CD4-positive, CD25-positive, alpha-beta regulatory T cell (primary cell): ENCODE measurements at places on chromosomes 1 and 21.
A peak's percentile ranks its signal among the peaks of the same experiment; 100 is the strongest.

DNA sequence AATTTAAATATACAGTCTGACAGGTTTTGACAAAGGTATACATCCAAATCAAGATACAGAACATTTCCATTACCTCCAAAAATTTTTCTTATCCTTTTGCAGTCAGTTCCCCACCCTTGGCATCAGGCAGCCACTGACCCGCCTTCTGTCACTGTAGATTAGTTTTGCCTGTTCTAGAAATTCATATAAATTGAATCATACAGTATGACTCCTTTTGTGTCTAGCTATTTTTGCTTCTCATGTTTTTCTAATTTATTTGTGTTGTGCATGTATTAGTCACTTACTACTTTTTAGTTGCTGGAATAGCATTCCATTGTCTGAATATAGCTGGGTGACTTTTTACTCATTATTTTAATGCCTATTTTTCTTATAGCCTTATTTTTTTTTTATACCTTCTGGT, 3.8 kb downstream of the UTP25 start:
- no peak overlapping the region for H3K27ac ChIP-seq
- H3K4me3 ChIP-seq = no peak overlapping the region
- H3K36me3 ChIP-seq = peaks cover 59% of the 10 kb centered on the region
- no peaks in the 10 kb centered on the region for H3K27me3 ChIP-seq
- peaks cover 18% of the 10 kb centered on the region for H3K4me1 ChIP-seq

GRCh38 chr1:5427026-5427613, 565.1 kb downstream of the NPHP4 start:
- no peak overlapping the region for H3K27ac ChIP-seq
- H3K27me3 ChIP-seq = peaks cover 3% of the 10 kb centered on the region
- H3K4me1 ChIP-seq = peaks cover 15% of the 10 kb centered on the region
- DNase-seq = no peak
- H3K4me3 ChIP-seq = no peak overlapping the region
- no peaks in the 10 kb centered on the region for H3K36me3 ChIP-seq

GRCh38 chr1:15928971-15929965, 46.6 kb downstream of the ZBTB17 start:
- H3K4me3 ChIP-seq = no peak overlapping the region
- H3K36me3 ChIP-seq = peaks cover 89% of the 10 kb centered on the region
- H3K27me3 ChIP-seq = no peaks in the 10 kb centered on the region
- no peak for DNase-seq
- no peaks in the 10 kb centered on the region for H3K4me1 ChIP-seq

GRCh38 chr21:33977721-33978369, 62.2 kb upstream of the ATP5PO start:
- H3K4me1 ChIP-seq = peaks cover 30% of the 10 kb centered on the region
- no peak overlapping the region for H3K4me3 ChIP-seq
- H3K27ac ChIP-seq = peak overlapping the region; percentile 75
- H3K36me3 ChIP-seq = no peaks in the 10 kb centered on the region

GRCh38 chr1:182410620-182411273, 10.3 kb upstream of the TEDDM1 start:
- no peaks in the 10 kb centered on the region for H3K4me1 ChIP-seq
- H3K27me3 ChIP-seq = peaks cover 5% of the 10 kb centered on the region
- H3K36me3 ChIP-seq = no peaks in the 10 kb centered on the region
- H3K27ac ChIP-seq = no peak overlapping the region

GRCh38 chr1:227428803-227429202, 110.5 kb upstream of the CDC42BPA start:
- H3K36me3 ChIP-seq = no peaks in the 10 kb centered on the region
- H3K27me3 ChIP-seq = no peaks in the 10 kb centered on the region
- DNase-seq = no peak
- H3K27ac ChIP-seq = no peak overlapping the region

GRCh38 chr1:32984455-32985171, 20.0 kb upstream of the RNF19B start:
- peak; percentile 36 for DNase-seq
- peaks cover 35% of the 10 kb centered on the region for H3K4me1 ChIP-seq
- H3K27ac ChIP-seq = peak overlapping the region; percentile 74
- H3K4me3 ChIP-seq = no peak overlapping the region
- H3K27me3 ChIP-seq = no peaks in the 10 kb centered on the region

GRCh38 chr1:67431869-67432578, 1.8 kb upstream of the SERBP1 start:
- peaks cover 24% of the 10 kb centered on the region for H3K4me1 ChIP-seq
- no peak for DNase-seq
- no peaks in the 10 kb centered on the region for H3K36me3 ChIP-seq
- peak overlapping the region; percentile 92 for H3K4me3 ChIP-seq

GRCh38 chr1:205658943-205659581, 21.2 kb downstream of the SLC45A3 start:
- no peak overlapping the region for H3K4me3 ChIP-seq
- DNase-seq = peak; percentile 70

DNA sequence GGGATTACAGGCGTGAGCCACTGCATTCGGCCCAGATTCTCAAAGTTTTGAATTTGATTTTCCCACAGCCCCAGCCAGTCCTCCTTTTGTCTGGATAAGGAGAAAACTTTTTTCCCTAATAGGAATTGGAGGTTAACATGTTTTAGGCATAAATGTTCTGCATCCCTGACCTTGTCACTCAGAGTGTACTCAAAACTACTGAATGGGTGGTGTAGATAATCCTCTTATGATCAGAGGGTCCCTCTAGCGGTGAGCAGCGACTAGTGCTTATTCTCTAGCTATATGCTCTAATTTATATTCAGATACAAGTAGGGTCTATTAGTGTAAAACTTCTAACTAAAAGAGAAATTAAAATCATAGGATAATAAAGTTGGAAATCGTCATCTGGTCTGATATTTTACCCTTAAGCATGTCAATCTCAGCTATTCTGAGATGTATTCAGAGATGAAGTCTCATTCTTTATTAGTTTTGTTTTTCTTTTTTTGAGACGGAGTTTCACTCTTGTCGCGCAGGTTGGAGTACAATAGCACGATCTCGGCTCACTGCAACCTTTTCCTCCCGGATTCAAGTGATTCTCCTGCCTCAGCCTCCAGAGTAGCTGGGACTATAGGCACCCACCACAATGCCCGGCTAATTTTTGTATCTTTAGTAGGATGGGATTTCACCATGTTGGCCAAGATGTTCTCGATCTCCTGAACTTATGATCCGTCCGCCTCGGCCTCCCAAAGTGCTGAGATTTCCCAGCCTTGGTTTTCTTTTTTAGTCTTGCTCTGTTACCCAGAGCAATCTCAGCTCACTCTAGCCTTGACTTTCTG, 2.7 kb upstream of the PSMD4 start:
- no peak overlapping the region for H3K4me3 ChIP-seq
- no peak overlapping the region for H3K27ac ChIP-seq
- no peaks in the 10 kb centered on the region for H3K27me3 ChIP-seq
- peaks cover 9% of the 10 kb centered on the region for H3K4me1 ChIP-seq
- H3K36me3 ChIP-seq = peaks cover 17% of the 10 kb centered on the region
- DNase-seq = peak; percentile 73

DNA sequence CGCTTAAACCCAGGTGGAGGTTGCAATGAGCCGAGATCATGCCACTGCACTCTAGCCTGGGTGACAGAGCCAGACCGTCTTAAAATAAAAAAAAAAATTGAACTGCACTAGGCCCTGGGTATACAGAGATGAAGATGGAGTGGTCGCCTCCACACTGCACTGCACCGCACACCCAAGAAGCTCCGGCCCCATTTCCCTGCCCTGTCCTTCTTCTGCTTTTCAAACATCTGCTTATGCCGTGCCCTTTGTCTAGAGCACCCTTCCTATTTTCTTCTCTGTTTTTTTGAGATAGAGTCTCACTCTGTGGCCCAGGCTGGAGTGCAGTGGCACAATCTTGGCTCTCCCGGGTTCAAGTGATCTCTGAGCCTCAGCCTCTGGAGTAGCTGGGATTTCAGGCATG, 17.4 kb downstream of the IQGAP3 start:
- H3K27ac ChIP-seq = no peak overlapping the region
- H3K4me3 ChIP-seq = no peak overlapping the region
- H3K36me3 ChIP-seq = no peaks in the 10 kb centered on the region
- no peaks in the 10 kb centered on the region for H3K27me3 ChIP-seq
- no peaks in the 10 kb centered on the region for H3K4me1 ChIP-seq

- no peaks in the 10 kb centered on the region for H3K27me3 ChIP-seq
- H3K27ac ChIP-seq = no peak overlapping the region
- H3K36me3 ChIP-seq = no peaks in the 10 kb centered on the region
- H3K4me1 ChIP-seq = peaks cover 65% of the 10 kb centered on the region
These were observed 174.1 kb upstream of the EDN2 start for GRCh38 chr1:41658431-41659158.

DNA sequence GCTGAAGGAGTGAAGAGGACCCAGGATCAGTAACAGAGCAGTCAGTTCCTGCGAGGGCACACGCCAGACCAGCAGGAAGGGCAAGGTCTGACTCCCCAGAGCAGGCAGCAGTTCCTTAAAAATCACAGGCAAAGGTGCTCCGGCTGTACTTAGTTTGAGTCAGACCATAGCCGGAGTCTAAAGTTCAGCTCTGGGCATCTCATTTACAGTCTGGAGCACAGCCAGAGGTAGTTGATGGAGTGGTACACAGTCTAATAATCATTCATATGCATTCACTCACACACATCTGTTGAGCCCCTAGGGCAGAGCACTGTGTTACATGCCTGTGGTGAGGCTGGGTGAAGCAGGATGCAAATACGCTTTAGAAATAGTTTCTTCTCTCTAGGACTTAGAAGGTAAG, 7.3 kb upstream of the AMIGO1 start:
- H3K27me3 ChIP-seq = no peaks in the 10 kb centered on the region
- H3K4me1 ChIP-seq = no peaks in the 10 kb centered on the region
- H3K4me3 ChIP-seq = no peak overlapping the region
